ENCODE measurements at places on chromosomes 1 and 21.

DNA sequence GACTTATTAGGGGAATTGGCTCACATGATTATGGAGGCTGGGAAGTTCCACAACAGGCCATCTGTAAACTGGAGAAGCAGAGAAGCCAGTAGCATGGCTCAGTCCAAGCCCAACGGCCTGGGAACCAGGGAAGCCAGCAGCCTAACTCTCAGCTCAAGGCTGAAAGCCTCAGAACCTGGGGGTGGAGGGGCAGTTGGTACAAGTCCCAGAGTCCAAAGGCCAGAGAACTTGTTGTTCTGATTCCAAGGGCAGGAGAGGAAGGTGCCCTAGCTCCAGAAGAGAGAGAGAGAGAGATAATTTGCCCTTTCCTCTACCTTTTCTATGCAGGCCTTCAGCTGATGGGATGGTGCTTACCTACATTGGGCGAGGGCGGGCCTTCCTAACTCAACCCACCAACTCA is 55.3 kb downstream of the MAN1C1 start:
- DNase-seq, result no peak

DNA sequence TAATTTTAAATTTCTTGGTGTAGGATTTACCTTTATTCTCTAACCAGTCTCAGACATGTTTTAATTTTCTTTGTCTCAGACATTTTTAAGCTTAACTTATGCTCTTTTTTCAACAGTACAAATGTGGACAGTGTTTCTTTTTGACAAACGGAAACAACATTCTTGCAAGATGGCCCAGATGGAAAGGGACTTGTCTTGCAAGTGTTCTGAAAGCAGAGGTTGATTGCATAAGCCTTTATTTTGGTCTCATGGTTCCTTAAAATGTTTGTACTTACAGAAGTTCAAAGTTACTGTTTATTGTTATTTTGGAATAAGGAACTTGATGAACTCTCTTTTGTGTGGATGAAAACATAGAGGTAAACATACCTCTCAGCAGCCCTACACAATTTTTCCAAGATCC is 22.9 kb downstream of the SMAP2 start:
- no peak for DNase-seq

- DNase-seq, result no peak
These were observed 77.5 kb upstream of the DNAJC6 start for GRCh38 chr1:65231718-65232330.

- DNase-seq, result no peak
These were observed 1.5 kb downstream of the UBE2G2 start for GRCh38 chr21:44800103-44800502.

GRCh38 chr1:23896491-23896890 is 16.7 kb downstream of the CNR2 start:
- no peak for DNase-seq

- no peak for DNase-seq
These were observed 55.7 kb downstream of the GIPC2 start for GRCh38 chr1:78101514-78101913.

- no peak for DNase-seq
These were observed 68.8 kb upstream of the SELENON start for GRCh38 chr1:25731148-25731547.

DNA sequence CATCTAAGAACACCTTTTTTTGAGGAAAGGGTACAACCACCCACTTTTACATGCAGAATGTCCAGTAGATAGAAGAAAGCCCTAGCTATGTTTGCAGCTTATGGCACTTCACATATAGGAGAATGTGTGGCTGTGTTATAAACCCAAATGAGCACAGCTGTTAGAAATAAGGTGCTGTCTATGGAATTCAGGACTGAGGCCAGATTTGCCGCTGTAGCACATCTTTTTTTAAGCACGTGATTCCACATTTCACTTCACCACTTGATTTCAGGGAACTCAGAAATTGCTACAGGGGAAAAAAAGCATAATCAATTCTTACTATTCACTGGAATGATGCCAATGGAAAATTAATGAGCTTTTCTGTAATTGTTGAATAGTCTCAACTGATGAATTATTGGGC is 147.2 kb upstream of the ADAMTS5 start:
- no peak for DNase-seq

- no peak for DNase-seq
These were observed 27.4 kb downstream of the MORC3 start for GRCh38 chr21:36347278-36347961.

DNA sequence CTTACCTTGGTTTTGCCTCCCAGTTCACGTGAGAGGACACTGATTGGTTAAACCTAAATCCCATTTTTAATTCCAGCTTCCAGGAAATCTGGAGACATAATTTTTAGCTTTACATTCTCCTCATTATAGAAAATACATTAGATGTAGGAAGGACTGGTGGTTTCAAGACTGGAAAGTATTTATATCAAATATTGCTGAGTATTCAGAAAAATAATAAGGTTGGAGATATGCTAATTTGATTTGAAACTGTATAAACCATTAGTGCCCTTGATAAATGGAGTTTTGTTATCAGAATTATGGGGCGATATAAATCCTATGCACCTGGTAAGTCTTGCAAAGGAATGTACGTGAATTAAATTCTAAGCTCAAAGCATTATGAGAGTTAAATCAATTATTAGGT is 218.0 kb upstream of the ADGRL4 start:
- DNase-seq, result no peak

DNA sequence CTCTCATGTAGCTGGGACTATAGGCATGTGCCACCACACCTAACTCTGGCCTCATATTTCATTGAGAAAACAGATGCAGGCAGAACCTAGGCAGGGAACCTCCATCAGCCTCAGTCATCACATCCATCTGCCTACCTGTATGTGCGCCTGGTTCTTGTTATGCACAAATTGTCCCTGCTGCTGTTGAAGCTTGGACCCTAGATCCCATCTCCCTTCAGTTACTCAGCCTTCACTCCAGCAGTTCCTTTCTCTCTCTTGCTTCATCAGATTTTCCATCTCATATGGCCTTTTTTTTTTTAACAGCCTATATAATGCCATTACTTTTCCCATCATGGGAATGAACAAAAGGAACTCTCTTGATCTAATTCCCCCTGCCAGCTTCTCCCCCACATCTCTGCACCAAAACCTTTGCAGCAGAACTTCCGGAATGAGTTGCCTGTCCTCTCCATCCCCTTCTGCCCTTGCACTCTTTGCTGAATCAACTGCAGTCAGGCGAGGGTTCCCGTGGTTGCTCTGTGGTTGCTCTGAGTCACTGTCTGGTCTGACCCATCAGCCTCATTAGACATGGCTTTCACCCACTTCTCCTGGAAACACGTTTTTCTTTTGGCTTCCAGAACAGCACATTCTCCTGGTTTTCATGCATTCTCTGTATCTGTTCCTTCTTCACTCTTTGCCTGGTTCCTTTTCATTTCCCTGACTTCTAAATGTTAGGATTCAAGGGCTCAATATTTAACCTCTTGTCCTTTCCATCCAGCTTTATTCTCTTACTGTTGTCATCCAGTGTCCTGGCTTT is 41.5 kb downstream of the UBE4B start:
- no peak for DNase-seq

- no peak for DNase-seq
These were observed 16.9 kb upstream of the RGS16 start for GRCh38 chr1:182620924-182621585.

All from NCI-H187 (cell line).